ENCODE measurements at places on chromosomes 7 and 10.
A peak's percentile ranks its signal among the peaks of the same experiment; 100 is the strongest.

GRCh38 chr7:45203459-45203858 is 45.9 kb downstream of the RAMP3 start:
- no peak for DNase-seq

DNA sequence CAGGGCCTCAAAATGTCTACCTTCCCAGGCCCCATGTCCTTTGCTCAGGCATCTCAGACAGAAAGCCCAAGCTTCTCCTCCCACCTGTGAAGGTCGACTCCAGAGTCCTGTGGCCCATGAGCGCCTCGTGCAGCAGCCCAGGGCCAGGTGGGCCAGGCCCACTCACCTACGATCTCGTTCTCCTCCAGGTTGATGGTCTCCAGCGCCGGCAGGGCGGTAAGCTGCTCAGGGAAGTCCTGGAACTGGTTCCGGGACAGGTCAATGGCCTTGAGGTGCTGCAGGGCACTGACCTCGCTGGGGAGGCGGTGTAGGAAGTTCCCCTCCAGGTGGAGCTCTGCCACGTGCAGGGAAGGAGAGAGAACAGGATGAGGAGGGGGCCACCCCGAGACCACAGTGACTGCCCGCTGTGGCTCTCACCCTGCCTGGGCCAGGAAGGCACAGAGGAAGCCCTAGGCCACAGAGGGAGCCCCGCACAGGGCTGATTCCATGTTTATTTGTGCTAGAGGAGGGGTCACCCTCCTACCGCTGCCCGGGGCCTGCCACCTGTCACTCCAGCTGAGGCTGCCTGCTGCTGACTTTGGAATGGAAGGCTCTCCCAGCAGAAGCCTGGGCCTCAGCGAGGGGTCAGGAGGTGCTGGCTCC is 40.0 kb upstream of the NPFFR1 start:
- no peak for DNase-seq

DNA sequence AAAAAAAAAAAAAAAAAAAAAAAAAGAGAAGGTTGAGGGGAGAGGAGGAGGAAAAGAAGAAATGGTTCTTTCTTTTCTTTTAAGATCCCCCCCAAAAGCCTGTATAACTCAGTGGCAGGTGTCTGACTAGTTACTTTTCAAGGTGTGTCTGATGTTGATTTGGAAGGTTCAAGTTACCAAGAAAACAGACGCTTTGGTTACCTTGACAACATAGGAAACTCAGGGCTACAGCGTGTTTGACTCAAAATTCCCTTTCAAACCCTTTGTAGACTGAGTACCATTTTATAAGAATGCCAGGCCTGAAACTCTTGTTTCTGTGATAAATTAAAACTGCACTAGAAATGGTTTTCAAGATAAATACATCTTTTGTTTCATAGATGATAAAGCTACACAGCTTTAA is 286.8 kb downstream of the SKIDA1 start:
- DNase-seq, result no peak

DNA sequence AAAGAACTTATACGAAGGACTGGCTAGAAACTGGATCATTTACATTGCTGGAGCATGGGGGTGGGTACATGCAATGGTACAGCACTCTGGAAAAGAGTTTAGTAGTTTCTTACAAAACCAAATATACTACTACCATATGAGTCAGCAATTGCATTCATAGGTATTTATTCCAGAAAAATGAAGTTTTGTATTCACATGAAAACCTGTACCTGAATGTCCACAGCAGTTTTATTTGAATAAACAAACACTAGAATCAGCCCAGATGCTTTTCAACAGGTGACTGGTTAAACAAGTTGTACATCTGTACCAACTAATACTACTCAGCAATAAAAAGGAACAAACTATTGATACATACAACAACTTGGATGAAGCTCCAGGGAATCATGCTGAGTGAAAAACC is 3.4 kb downstream of the SCIN start:
- DNase-seq, result no peak

DNA sequence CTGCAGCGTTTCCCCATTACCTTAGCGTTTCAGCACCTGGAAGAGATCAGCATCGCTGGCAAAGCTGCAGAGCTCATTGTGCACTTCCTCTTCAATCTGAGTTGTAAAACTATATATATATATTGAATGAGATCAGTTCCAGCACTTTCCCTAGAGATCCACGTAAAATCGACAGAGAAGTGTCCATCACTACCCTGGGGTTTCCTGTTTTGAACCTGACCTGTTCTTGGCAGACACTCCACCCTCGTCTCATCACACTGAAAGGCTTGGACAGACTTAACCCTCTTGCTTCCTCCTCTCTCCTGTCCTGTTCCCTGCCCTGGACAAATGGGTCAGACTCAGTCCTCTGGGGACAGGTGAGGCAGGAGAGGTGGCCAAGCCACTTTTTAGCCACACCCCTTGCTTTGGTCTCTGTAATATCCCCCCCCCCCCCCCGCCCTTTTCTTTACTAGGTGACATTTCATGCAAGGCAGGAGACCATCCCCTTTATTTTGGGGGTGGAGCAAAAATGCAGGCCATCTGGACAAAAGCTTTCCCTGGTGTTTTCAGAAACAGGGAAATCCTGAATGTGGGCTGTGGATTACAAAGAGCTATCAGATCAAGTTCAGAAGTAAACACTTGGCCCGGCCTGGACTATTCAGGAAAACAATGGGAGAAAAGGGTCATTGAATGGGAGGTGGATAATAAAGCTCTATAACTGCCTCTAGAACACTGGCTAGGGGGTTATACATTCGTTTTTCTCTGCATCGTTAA is 83.7 kb upstream of the KDM7A start:
- DNase-seq, result no peak

DNA sequence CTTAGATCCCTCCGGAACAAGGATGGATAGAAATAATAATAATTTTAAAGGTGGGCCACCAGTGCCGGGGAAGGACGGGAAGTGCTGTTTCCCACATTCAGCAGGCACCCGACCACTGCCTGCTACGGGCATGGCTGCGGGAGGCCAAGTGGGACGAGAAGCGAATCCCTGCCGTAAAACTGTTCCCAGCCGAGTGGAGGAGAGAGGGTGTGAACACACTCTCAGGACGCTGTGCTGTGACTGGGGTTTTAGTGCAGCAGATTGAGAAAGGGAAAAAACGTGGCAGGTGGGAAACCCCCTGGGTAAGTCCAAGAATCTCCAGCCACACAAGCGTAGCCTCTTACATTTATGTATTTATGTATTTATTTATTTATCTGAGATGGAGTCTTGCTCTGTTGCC is 158.8 kb downstream of the DNAJB6 start:
- DNase-seq, result peak; percentile 25

GRCh38 chr7:49670991-49671390 is 102.4 kb upstream of the VWC2 start:
- no peak for DNase-seq
